ENCODE measurements at places on chromosomes 7 and 10.

DNA sequence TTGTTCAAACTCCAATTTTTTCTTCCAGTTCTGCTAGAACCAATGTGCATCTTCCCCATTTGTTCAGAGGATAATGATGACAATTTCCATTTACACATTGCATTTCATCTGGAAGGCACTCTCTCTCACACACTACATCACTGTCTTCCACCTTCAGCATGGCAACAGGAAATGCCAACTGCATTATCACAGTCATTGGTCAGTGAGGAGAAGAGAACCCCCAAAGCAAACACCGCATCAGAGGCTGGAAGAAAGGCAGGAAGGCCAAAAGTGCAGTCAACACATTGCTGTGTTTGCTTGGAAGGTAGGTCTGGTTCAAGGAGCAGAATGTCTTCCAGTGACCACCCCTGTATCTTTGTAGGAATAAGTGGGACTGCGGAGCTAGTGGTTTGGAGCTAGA, 192.2 kb upstream of the RHOBTB1 start:
- peak; percentile 72 for DNase-seq

GRCh38 chr7:35499226-35499625, 195.7 kb downstream of the HERPUD2 start:
- DNase-seq = no peak

DNA sequence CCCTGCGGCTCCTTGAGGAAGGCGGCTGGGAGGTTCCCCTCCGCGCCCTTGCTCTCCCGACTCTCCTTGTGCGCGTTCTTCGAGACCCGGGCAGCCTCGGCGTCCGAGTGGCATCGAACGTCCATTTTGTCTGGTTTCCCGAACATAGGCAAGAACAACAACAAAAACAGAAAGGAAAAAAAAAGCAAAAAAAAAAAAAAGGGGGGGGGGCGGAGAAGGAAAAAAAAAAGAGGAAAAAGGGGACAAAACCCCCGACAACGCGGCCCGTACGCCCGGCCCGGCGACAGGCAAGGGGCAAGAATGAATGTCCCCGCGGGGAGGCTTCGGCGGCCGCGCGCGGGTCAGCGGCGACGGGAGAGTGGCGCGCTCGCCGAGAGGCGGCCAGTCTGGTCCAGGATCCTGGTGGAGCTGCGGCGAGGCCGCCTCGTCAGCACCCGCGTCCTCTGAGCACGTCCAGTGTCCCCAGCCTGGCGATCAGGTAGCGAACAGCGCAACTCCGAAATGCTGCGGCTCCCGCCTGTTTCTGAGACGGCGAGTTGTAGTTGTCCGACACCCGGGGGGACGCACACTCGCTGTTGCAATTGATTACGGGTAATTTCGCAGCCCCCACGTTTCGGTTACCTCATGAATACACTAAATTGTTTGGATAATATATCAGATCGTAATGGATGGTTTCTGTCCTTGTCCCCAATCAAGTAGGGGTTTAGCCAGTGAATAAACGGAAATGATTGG, at the start of gene VAX1:
VAX1 (minus strand) TSS at position 360 of the 732 bp plus-strand sequence; CDS start at position 146, 214 bp downstream.
- no peak for DNase-seq

GRCh38 chr7:41039386-41039953, 663.4 kb downstream of the INHBA start:
- DNase-seq = peak; percentile 70

- DNase-seq = no peak
Observed at GRCh38 chr7:69676247-69676646, 78.0 kb downstream of the AUTS2 start.

- DNase-seq = no peak
Observed at GRCh38 chr7:15131661-15132060, 229.1 kb upstream of the DGKB start.

DNA sequence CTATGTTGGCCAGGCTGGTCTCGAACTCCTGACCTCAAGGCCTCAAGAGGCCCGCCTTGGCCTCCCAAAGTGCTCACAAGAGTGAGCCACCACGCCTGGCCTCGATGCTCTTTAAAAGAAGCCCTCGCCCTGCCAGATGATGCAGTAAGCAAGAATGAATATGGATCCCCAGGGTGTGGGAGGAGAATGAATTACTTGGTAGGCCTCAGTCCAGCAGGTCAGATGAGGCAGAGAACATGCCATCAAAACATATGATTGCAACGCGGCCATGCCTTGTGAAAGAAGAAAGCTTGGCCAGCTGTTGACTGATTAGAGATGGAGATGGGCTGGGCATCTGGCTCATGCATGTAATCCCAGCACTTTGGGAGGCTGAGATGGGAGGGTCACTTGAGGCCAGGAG, 68.7 kb downstream of the CAMK1D start:
- DNase-seq = no peak

DNA sequence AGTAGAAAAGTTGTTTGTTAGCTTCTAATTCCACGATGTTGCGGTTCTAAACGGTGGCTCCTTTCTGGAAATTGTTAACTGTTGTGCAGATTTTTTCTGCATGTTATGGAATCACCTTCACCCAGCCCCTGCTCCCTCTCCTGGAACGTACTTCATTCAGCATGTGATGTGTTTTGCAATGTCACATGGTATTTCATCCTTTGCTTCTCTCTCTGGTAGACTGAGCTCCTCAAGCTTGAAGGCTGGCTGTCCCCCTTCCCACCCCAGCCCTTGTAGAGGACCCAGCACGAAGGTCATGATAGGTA, 4.4 kb downstream of the PPP2R2D start:
- no peak for DNase-seq

DNA sequence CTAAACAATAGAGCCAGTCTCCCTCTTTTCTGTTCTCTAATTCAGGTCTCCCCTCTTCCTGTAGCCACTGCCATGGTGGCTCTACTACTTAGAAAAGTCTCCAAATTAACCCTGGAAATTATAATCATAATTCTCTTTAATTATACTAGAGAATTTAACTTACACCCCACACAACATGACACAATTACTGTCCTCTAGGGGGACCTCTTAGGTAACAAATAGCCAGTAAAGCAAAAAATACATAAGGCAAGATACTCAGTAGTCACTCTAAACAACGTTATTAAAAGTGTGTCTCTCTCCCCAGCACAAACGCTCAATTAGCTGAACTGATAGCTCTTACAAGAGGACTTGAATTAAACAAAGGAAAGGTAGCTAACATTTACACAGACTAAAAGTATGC, 44.3 kb upstream of the ZNF107 start:
- DNase-seq = no peak

DNA sequence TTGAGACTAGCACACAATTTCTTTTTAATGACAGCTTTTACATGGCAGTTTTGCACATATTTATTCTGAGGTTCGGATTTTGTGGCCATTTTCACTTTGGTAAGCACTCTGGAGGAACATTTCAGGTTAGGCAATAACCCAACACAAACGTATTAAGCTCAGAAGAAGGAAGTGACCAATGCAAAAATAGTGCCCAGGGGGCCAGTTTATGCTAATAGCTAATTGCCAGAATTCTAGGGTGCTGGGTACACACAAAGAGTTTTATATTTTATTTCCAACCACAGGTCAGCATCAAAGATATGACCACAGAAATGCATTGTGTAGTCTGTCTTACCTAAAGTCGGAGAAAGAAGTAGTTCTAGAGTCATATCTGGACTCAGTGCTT, 8.4 kb upstream of the AGR2 start:
- DNase-seq = no peak

DNA sequence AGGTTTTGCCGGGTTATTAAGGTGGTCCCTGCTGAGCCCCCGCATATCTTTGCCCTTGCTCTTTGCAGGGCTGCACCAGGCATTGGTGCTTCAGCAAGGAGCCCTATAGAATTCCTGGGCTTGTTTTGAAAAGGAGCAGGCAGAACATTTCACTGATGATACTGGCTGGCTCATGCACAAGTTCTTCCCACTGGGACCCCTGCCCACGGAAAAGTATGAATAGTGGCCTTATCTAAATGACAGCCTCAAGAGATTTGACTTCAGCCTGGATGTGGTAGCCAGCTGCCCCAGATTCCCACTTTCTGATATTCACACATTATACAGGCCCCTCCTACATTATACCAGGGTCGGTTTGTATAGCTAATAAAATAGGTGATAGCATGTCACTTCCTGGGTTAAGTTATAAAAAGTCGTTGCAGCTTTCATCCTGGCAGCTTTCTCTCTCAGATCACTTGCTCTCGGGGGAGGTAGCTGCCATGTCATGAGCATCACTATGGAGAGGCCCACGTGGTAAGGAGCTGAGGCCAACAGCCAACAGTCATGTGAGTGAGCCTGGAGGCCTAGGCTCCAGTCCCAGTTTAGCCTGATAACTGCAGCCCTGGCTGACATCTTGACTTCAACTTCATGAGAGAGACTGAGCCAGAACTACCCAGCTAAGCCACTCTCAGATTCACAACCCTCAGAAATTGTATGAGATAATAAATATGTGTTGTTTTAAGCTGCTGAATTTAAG, 16.8 kb upstream of the CRTAC1 start:
- DNase-seq = no peak

DNA sequence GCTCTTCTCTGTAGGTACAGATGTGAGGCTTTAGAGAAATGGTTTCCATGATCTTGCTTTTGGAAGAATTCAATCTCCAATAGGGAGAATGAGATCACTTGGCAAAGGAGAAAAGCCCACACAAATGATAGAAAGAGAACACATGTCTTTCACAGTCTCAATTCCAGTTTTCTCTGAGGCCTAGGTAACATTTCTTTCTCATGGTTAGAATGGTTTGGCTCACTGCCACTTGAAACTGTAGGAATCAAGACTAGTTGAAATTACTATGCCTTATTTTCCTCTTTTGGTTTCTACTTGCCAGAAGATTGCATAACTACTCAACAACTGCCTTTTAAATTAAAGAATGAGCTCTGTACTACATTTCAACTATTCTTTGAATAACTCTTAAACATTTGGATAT, 276.5 kb upstream of the TEX47 start:
- DNase-seq = peak; percentile 12

DNA sequence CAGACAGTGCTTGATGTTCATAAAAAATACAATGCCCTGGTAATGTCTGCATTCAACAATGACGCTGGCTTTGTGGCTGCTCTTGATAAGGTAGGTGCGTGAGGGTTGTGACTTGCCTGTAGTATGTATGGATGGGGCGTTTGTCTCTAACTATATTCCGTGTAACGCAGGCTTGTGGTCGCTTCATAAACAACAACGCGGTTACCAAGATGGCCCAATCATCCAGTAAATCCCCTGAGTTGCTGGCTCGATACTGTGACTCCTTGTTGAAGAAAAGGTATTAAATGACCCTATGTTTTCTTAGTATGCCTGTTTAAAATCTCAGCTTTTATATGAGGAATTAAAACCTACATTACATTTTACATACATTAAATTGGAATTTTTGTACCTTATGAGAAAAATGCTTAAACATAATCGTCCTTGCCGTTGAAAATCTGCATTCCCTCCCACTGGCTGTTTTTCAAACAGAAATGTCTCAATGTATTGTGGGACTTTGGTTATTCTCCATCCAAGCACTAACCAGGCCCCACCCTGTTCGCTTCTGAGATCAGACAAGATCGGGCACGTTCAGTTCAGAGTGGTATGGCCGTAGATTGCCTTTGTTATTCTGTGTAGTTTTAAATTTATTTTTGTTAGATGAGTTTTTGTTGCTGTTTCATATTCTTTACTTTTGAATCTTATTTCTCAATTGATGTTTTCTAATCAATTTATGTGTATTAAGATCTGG, 85.3 kb downstream of the CUL1 start:
- no peak for DNase-seq
